ENCODE measurements at places on chromosomes 3 and 15.

DNA sequence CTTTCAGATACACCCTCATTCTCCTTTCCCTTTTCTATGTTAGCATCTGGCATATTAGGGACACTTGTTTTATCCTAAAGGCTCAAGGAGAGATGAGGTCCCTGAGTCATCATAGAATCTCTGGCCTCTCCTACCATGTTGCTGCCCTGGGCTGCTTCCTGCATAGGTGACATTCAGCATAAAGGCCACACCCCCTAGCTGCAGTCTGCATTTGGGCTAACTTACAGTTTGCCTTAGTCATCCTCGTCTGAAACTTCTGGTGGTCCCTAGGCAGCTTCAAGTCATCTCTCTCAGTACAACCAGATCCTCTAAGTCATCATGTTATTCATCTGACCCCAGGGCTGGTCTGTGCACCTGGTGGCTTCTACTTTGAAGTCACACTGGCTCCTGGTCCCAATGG, 982.7 kb upstream of the NR2F2 start:
- DNase-seq = no peak

- DNase-seq = no peak
These were observed 8.7 kb upstream of the CPA3 start for GRCh38 chr3:148856384-148856783.

- DNase-seq = no peak
These were observed 90.8 kb downstream of the GABRG3 start for GRCh38 chr15:27061739-27062138.

DNA sequence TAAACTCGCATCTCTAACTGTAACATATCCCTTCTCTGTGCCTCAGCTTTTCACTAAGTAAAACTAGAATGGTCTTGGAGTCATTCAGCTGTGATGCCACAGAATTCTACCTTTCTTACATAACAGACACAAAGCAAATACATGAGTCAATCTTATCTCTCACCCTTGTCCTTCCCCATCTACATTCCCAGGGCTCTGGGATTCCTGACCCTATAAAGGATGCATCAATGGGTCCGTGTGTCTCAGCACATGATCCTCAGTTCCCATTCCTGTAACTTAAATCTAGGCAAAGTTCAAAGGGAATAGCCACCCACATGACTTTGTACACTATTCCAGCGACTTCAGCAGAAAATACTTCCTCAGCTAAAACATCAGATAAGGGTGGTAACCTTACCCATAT, 11.8 kb upstream of the ARL8B start:
- no peak for DNase-seq

GRCh38 chr3:106115557-106115956, 246.7 kb upstream of the CBLB start:
- DNase-seq = no peak
